ENCODE measurements at places on chromosomes 6 and 20. TPM values are rescaled to one million over a fixed set of nuclear protein-coding genes. Genes with fewer than 3 reads are reported as not detected.

GRCh38 chr6:16564436-16564835 lies 196.8 kb downstream of the ATXN1 start:
- no peak for DNase-seq

The CAPN11 gene
- not detected for total RNA-seq

- DNase-seq = no peak
Measured at GRCh38 chr6:98779618-98780017, 54.8 kb upstream of the POU3F2 start.

The LY6G5B gene
- total RNA-seq = 21.3 TPM

DNA sequence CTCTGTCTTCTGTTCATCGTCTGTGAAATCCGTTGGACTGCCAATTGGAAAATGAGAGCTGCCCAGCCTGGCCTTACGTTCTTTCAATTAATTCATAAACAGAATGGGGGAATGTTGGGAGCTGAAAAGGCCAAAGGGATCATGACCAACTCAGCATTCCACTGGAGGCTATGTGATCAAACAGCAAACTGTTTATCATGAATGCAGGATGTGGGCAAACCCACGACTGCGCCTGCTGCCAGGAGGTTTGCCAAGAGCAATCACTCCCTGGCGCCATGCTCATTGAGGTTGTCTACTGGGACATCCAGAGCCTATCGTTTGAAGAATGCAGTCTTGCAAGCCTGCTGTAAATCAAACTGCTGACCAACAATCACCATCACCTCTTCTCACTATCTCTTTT lies 9.3 kb upstream of the FKBP1A start:
- no peak for DNase-seq

DNA sequence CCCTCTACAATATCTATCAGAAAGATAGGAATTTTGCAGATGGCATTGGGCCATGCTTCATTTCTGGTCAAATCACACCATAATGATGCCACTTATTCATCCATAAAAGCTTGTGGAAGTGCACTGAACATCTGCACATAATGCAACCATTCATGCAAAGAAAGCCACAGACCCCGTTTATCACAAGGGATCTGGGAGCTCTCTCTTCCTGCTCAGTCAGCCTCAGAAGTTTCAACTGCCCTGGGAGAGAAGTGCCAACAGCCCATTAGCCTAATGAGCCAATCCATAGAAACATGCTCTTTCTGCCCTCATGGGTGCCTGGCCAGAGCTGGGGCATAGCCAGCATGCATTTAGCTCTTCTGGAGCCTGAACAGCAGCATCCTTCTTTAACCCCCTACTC lies 85.8 kb downstream of the SLC35F1 start:
- DNase-seq = no peak

DNA sequence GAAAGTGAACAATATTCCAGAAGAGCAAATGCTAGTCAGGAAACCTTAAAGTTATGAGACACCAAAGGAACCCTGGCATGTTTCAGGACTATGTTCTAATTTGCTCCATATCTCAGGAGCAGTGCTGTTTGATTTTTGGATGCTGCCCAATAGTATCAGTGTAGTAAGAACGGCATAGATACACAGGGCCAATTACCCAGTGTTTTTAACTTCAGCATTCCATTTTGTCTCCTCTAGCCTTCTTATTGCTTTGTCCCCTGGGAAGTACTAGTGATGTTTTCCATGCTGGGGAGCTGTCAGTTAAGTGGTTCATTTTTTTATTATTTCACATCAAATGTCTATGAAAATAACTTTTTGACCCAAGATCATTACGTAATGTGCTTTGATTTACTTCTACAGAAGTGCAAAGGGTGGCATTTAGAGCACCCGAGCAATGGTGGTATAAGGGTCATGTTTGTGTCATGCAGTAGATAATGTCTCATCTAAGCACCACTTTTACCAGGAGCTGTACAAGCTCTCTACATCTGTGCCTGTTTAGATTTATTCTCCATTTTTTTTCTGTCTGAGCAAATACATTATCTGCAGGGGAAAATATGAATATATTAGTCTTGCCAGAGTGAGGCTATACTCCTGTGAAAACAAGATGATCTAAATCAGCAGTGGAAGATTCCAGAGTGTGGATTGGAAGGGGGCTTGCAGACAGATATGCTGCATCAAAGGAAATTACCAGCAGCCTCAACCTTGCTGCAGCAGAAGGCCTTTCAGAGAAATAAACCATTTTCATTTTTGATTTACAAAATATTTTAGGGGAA lies 198.8 kb upstream of the OPRM1 start:
- DNase-seq = no peak

- no peak for DNase-seq
Measured at GRCh38 chr6:122068291-122068769, 331.1 kb upstream of the HSF2 start.

DNA sequence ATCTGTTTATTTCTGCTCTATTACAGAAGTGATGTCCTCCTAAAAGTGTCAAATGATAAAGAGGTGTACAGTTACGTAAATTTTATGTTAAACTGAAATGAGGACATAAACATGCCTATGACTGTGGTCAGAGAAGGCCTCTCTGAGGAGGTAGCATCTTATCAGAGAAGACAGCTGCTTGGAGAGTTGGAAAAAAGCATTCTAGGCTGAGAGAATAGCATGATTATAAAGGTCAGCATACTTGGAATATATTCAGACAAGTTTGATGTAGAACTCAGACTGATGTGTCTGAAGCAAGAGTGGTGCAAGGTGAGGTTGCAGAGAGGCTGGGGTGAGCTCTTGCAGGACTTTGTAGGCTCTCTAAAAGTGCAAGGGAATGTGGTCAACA lies 3.1 kb upstream of the PCNA start:
- DNase-seq = no peak

DNA sequence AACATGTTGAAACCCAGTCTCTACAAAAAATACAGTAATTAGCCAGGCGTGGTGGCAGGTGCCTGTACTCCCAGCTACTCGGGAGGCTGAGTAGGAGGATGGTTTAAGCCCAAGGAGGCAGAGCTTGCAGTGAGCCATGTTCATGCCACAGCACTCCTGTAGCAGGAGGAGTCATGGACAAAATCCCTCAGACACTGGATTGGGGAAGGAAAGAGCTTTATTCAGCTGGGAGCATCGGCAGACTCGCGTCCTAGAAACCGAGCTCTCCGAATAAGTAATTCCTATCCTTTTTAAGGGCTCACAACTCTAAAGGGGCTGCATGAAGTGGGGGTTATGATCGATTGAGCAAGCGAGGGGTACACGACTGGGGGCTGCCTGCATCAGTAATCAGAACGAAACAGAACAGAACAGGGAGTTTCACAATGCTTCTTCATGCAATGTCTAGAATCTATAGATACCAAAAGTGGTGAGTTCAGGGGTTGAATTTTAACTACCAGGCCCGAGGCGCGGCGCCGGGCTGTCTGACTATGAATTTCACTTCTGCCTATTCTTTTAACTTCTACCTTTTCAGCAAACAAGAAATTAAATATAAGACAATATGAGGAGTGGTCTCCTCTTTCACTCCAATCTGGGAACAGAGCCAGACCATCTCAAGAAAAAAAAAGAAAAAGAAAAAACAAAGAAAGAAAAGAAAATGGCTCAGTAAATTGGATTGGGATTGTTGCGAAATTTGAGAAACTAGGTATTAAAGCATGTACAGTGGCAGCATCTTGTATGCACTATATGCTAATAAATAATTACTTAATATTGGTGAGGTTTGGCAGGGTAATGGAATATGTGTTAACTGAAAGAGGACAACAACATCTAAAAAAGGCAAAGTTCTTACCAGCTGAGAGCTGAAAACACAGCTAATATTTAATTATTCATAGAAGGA lies 23.6 kb downstream of the HMGN4 start:
- DNase-seq = no peak

The ZNF391 gene
- total RNA-seq = 10.1 TPM

GRCh38 chr6:6685249-6686040 lies 96.9 kb downstream of the LY86 start:
- DNase-seq = no peak

- no peak for DNase-seq
Measured at GRCh38 chr6:167100241-167100674, 22.6 kb upstream of the CCR6 start.

DNA sequence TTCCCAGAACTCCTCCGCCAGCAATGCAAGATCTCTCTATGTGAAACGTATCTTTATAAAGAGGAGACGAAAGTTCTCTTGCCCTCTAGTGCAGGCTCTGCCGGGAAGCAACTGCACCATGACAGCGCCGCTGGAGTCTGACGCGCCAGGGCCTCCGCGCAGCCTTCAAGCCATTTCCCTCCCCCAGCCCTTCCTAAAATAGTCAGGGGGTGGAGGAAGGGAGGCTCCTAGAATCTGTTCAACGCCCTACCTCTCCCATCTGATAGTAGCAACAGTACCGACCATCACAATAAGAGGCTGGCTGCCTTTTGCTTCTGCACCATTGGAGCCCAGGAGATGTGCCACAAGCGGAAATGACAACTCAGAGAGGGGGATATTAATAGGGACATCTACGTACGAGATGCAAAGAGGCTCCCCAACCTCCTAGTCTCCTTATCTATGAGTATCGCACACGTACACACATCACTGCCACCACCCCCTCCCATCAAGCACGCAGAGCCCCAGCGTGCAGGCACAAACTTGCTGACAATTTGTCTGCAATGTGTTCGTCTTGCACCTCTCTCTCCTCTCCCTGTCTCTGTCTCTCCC lies 1.0 kb downstream of the SYNE1 start:
- DNase-seq = no peak

The REM1 gene
- total RNA-seq = not detected

The LTB gene
- 61.8 TPM for total RNA-seq

The BANF2 gene
- not detected for total RNA-seq

DNA sequence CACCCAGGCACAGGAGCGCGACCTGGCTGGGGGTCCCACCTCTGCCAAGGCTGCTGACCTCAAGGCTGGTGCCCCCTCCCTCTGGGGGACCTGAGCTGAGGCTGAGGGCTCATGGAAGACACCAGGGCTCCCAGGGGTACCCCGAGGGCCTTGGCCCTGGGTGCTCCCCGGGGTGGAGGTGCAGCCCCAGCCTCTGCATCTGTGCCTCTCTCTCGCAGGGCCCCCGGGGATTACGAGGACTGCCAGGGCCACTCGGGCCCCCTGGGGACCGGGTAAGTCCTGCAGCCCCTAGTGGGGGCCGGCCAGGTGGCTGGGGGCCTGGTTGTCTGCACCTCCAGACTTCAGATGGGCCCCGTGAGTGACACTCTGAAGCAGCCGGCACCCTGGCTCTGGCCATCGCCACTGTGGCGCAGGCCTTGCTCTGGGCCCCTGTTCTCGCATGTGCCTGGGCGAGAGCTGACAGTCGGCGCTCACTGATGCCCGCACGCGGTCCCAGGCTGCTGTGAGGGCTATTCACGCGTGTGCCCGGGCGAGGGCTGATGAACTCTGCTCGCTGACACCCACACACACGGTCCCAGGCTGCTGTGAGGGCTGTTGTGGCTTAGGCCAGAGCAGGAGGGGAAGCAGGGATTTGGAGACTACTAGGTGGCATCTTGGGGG lies 9.3 kb downstream of the COL9A3 start:
- no peak for DNase-seq

The MCM3 gene
- 184 TPM for total RNA-seq

GRCh38 chr20:20452254-20452676 lies 84.4 kb downstream of the INSM1 start:
- DNase-seq = peak; percentile 66

DNA sequence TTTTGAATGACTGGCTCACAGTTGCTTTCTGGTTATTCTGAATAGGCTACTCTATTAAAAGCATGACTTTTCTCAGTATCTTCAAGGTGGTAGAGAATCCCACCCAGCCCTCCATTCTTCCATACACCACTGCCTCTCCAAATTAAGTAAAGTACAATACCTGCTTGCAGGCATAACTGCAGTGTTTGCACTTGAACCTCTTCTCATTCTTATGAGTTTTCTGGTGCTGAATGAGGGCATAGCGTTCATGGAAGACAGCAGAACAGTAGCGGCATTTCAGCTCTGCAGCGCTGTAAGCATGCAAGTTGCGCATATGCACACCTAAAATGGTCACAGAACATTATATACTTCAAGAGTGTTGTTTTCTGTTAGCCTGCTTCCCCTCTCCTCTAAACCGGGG lies 12.5 kb downstream of the CTCFL start:
- no peak for DNase-seq

The PHACTR1 gene
- total RNA-seq = 0.16 TPM

The RBM24 gene
- total RNA-seq = not detected

- DNase-seq = no peak
Measured at GRCh38 chr20:11727708-11728107, 190.0 kb upstream of the BTBD3 start.

GRCh38 chr6:15429141-15430110 lies 183.6 kb downstream of the JARID2 start:
- DNase-seq = no peak
